ENCODE measurements at places on chromosomes 11 and 22. TPM values are rescaled to one million over a fixed set of nuclear protein-coding genes. Genes with fewer than 3 reads are reported as not detected.

GRCh38 chr11:127369356-127369755, 368.8 kb upstream of the KIRREL3 start:
- H3K4me3 ChIP-seq: no peak overlapping the region
- no peaks in the 10 kb centered on the region for H3K27me3 ChIP-seq
- no peaks in the 10 kb centered on the region for H3K4me1 ChIP-seq
- no peak for DNase-seq
- H3K36me3 ChIP-seq: no peaks in the 10 kb centered on the region

NXPE2 gene
- 0.17 TPM for total RNA-seq

DGAT2 gene
- total RNA-seq: 8.1 TPM

PKNOX2 gene
- total RNA-seq: 13.1 TPM

ZP1 gene
- not detected for total RNA-seq

DNA sequence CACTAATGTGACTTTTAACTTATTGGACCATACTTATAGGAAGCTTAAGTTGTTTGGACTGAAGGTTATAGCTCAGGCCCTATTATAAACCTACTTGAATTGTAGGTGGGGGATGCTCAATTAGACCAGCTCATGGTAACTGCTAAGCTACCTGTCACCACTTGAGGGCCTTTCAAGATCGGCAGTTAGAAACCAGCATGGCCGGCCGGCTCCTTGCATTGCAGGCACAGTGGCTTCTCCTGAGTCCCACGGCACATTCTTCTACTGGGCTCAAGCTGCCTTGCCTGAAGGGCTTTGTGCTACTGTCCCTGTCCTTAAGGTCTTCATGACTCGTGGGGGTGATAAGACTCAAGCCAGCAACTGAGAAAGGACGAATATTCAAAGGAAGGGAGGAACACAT, 70.8 kb downstream of the TBC1D22A start:
- H3K27ac ChIP-seq: no peak overlapping the region
- no peaks in the 10 kb centered on the region for H3K36me3 ChIP-seq
- peaks cover 41% of the 10 kb centered on the region for H3K4me1 ChIP-seq
- DNase-seq: no peak

- no peaks in the 10 kb centered on the region for H3K36me3 ChIP-seq
- H3K4me1 ChIP-seq: no peaks in the 10 kb centered on the region
- H3K4me3 ChIP-seq: no peak overlapping the region
Observed at GRCh38 chr22:23539135-23539838, 40.8 kb downstream of the IGLL1 start.

DNA sequence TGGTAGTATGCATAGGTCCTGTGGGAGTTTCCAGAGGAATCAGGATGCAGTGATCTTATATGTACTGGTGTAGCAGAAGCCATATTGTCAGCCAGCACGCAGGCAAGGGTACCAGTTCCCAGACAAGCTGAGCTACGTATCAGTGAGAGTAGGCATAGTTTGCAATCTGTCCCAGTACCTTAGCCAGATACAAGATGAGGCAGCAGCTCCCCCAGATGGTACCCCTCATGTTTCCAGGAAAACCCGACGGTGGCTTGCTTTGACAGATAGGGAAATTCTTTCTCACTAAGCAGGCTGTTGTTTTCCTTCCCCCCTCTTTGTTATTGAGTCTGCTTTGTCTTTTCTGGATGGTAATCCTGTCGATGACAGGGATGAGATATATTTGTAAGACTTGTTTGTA, 109.7 kb upstream of the RRM1 start:
- H3K4me3 ChIP-seq: no peak overlapping the region
- no peaks in the 10 kb centered on the region for H3K4me1 ChIP-seq
- no peaks in the 10 kb centered on the region for H3K36me3 ChIP-seq
- H3K27ac ChIP-seq: no peak overlapping the region

DNA sequence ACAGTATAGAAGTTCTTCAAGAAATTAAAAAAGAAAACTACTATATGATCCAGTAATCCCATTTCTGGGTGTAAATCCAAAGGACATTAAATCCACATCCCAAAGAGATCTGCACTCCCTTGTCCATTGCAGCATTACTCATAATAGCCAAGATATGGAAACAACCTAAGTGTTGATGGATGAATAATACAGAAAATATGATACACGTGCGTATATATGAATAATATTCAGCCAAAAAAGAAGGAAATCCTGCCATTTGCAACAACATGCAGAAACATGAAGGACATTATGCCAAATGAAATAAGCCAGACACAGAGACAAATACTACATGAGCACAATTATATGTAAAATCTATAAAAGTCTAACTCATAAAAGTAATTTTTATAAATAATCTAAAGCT, 306.3 kb upstream of the ANO3 start:
- H3K4me3 ChIP-seq: no peak overlapping the region
- DNase-seq: no peak
- H3K27me3 ChIP-seq: no peaks in the 10 kb centered on the region
- no peaks in the 10 kb centered on the region for H3K36me3 ChIP-seq

- H3K4me3 ChIP-seq: no peak overlapping the region
- no peaks in the 10 kb centered on the region for H3K36me3 ChIP-seq
- H3K27ac ChIP-seq: no peak overlapping the region
- H3K4me1 ChIP-seq: no peaks in the 10 kb centered on the region
- no peak for DNase-seq
Observed at GRCh38 chr22:23984430-23984829, 4.5 kb downstream of the GSTT2 start.

DNA sequence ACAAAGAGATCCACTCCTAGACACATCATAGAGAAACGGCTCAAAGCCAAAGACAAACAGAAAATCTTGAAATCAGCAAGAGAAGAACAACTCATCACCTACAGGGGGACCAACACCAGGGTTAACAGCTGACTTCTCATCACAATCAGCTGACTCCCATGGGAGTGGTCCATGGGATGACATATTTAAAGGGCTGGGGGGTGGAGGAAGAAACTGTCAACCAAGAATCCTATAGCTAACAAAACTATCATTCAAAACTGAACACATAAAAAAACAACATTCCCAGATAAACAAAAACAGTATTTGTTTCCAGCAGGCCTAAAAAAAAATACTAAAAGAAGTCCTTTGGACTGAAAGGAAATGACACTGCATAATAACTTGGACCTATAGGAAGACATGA, 86.7 kb downstream of the APOL5 start:
- H3K36me3 ChIP-seq: no peaks in the 10 kb centered on the region
- H3K27ac ChIP-seq: no peak overlapping the region
- no peak overlapping the region for H3K4me3 ChIP-seq
- H3K4me1 ChIP-seq: no peaks in the 10 kb centered on the region

APOBEC3F gene
- 12.4 TPM for total RNA-seq

GRCh38 chr11:122741613-122742300, 86.2 kb downstream of the UBASH3B start:
- peaks cover 67% of the 10 kb centered on the region for H3K4me1 ChIP-seq
- no peaks in the 10 kb centered on the region for H3K27me3 ChIP-seq
- H3K27ac ChIP-seq: peak overlapping the region; percentile 67
- no peak for DNase-seq
- H3K4me3 ChIP-seq: no peak overlapping the region
- no peaks in the 10 kb centered on the region for H3K36me3 ChIP-seq

Data from left lung (tissue), 14 donors.